ENCODE measurements at places on chromosomes 4 and X.

GRCh38 chr4:6845027-6845426 is 62.5 kb downstream of the KIAA0232 start:
- no peak for DNase-seq

DNA sequence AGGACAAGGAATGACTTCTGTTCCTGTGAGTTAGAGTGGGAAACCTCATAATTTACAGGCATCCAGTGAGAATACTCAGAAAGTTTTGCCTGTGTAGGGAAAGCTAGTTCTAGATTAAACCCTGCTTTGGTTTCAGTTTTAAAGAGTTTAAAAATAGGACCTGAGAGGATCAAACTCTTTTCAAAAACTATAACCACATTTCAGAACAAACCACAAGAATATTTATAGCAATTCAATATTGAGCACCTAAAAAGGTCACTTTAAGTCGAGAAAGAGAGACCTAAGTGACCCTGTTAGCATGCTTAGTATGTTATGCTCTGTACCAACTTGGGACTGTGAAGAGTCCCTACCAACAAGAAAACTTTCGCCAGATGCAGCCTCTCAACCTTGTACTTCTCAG is 17.4 kb upstream of the PWWP3B start:
- no peak for DNase-seq

DNA sequence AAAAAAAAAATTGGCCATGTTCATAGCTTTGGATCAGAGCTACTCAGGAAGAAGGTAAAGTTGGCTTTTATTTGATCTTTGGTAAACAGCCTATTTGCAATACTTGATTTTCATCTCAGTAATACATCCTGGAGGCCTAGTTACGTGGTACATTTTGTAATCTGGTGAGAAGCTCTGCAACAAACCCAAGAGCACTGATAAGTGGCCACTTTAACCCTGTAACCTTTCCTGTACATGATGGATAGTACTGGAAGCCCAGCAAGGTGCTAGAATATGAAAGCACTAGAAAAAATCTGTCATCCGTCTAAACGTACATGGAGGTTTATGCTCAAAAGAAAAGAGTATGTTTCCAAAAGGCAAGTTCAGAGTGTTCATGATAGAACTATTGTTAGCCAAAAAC is 88.3 kb upstream of the BMP2K start:
- no peak for DNase-seq

- DNase-seq, result no peak
Observed at GRCh38 chrX:39633293-39633692, 464.5 kb downstream of the BCOR start.

- peak; percentile 52 for DNase-seq
Observed at GRCh38 chr4:152014280-152014679, 253.5 kb upstream of the GATB start.

DNA sequence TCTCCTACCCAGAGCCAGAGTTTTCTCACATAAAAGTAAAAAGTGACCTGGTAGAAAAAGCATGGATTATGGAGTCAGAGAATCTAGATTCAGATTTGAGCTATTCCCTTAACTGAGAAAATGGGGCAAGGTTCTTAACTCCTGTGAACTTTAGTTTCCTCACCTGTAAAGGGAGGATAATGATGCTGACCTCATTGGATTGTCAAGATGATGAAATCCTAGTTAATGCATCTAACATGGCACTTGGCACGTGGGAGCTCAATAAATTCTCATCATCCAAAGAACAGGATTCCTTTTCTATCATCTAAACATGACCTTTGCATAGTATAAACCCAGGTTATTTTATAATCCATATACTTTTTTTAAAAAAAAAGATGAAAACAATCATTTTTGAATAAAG is 18.6 kb downstream of the FHDC1 start:
- no peak for DNase-seq

Measured in activated naive CD8-positive, alpha-beta T cell treated with anti-CD3 and anti-CD28 coated beads for 36 hours (primary cell).